ENCODE measurements at places on chromosomes 6 and 20. TPM values are rescaled to one million over a fixed set of nuclear protein-coding genes. Genes with fewer than 3 reads are reported as not detected.

FBXL4 gene
- 39.4 TPM for total RNA-seq

TP53TG5 gene
- total RNA-seq, result 0.69 TPM

KIFC1 gene
- total RNA-seq, result 7.5 TPM

C20orf204 gene
- 0.95 TPM for total RNA-seq

ARG1 gene
- total RNA-seq, result 1.1 TPM

PIGT gene
- 30.5 TPM for total RNA-seq

DDO gene
- total RNA-seq, result 0.63 TPM

C2 gene
- total RNA-seq, result 4.0 TPM

REM1 gene
- total RNA-seq, result 4.1 TPM

KCNQ5 gene
- total RNA-seq, result 3.0 TPM

HLA-DQA1 gene
- total RNA-seq, result 16.0 TPM

CALHM4 gene
- total RNA-seq, result not detected

REPS1 gene
- 96.8 TPM for total RNA-seq

CAGE1 gene
- total RNA-seq, result not detected

TFAP2D gene
- total RNA-seq, result not detected

TAGAP gene
- 2.5 TPM for total RNA-seq

STX11 gene
- total RNA-seq, result 2.7 TPM

SRMS gene
- total RNA-seq, result 0.48 TPM

PLCB4 gene
- total RNA-seq, result 32.1 TPM

LPA gene
- total RNA-seq, result 4.0 TPM

ADRM1 gene
- total RNA-seq, result 27.5 TPM

TBXT gene
- not detected for total RNA-seq

RIPOR2 gene
- total RNA-seq, result 14.1 TPM

VPS16 gene
- total RNA-seq, result 22.2 TPM

PI16 gene
- total RNA-seq, result 67.1 TPM

CSTF1 gene
- 40.8 TPM for total RNA-seq

RGS17 gene
- total RNA-seq, result 6.6 TPM

BANF2 gene
- total RNA-seq, result not detected

CLPSL2 gene
- total RNA-seq, result not detected

C20orf173 gene
- not detected for total RNA-seq

CYB5R4 gene
- total RNA-seq, result 9.4 TPM

SMOC2 gene
- total RNA-seq, result 61.1 TPM

SLC17A9 gene
- total RNA-seq, result 8.9 TPM

EFCAB8 gene
- 0.95 TPM for total RNA-seq

IDH3B gene
- total RNA-seq, result 44.5 TPM

MEP1A gene
- not detected for total RNA-seq

POFUT1 gene
- 34.7 TPM for total RNA-seq

EDN1 gene
- total RNA-seq, result 13.5 TPM

AGER gene
- 1.5 TPM for total RNA-seq

SRSF12 gene
- total RNA-seq, result 8.6 TPM

PRR18 gene
- not detected for total RNA-seq

Measured in urinary bladder (tissue), 4 donors.